ENCODE measurements at places on chromosomes 2 and 18.

DNA sequence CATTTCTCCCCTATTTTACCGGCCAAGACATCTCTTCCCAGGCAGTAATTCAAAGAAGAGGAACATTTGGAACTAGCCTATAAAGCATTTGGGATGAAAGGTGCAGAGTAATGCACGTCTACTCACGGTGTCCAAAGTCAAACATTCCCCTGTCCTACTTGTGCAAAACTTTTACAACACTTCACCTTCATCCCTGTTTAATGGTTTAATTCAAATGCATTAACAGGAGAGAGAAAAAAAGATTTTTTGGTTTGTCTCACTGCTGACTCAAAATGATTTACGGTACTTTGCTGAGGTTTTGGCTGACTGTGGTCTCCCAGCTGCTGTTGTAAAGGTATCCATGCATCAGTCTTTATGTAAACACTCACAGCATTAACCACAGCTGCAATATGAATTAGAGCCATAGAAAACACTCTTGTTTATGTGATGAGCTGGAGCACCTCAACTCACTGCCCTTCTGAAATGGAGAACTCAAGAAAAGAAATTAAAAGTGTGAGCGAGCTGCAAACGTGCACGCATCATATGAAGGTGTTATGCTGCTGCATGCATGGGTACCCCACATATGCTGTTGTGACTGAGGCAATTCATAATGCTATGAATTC, 220.5 kb downstream of the PIEZO2 start:
- DNase-seq: no peak

DNA sequence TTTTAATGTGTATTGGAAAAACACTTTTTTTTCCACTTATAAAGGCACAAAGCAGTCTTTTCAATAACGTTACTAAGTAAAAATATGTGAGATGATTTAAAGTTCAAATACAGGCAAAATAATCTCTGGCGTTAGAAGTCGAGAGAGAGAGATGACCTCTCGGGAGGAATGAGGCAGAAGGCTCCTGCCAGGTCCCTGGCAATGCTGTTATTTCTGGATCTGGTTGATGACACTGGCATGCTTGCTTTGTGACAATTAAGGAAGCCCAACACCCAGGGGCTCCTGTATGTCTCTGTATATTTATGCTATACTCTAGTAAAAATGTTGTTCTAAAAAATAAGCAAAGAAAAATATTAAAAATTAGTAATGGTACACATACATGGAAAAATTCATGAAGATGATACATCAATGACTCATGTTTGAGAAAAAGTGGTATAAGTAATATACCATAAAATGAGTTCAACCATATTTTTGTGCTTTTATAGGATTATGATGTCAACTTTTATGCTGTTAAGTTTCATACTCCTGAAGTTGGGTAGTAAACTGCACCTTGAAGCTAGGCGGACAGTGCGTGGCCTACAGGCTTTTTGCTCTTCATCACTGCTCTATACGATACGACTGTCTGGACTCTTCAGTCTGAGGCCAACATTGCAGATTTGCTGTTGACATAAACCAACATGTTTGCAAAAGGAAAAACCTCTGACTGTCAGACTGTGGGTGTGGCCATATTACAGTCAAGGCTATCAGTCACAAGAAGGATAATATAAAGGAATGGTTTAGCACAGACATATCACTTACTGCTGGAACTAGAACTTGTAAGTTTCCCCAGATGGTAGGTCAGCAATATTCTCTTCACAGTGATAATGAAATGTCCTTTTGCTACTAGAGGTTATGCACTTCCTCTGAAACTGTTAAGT, 19.8 kb downstream of the VPS4B start:
- DNase-seq: no peak

GRCh38 chr2:97950329-97951154, 45.2 kb downstream of the TMEM131 start:
- no peak for DNase-seq

DNA sequence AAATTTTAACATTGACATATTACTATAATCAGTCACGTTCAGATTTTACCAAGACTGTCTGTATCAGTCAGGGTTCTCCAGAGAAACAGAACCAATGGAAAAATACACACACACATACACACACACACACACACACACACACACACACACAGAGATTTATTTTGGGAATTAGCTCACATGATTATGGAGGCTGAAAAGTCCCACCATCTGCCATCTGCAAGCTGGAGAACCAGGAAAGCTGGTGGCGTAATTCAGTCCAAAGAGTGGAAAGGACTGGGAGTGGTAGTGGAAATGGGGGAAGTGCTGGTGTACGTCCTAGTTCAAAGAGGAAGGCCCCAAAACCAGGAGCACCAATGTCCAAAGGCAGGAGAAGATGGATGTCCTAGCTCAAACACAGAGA, 166.4 kb downstream of the AKAIN1 start:
- DNase-seq: no peak

GRCh38 chr2:188970211-188970610, 4.0 kb upstream of the COL3A1 start:
- DNase-seq: no peak

GRCh38 chr2:61090386-61090921, 24.8 kb downstream of the SANBR start:
- DNase-seq: no peak
